ENCODE measurements at places on chromosomes 3 and 15.

DNA sequence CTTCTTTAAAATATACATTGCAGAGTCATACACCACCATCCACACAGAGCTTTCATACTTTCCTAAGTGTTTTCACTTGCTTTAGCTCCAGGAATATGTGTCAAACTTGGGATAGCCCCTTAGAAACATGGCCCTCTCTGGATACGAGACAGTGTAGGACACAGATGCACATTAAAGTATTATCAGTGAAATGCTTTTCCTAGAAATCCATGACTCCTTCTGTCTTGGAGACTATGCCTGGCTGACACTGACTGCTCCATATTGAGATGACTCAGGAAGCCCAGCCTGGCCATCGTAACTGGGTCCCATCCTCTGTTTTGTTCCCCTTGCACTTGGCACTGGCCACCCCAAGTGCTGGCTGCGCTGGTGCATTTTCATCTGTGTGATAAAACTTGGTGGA is 204.8 kb downstream of the PDZRN3 start:
- DNase-seq = no peak

- no peak for DNase-seq
These were observed 80.6 kb downstream of the PCOLCE2 start for GRCh38 chr3:142808103-142808917.

DNA sequence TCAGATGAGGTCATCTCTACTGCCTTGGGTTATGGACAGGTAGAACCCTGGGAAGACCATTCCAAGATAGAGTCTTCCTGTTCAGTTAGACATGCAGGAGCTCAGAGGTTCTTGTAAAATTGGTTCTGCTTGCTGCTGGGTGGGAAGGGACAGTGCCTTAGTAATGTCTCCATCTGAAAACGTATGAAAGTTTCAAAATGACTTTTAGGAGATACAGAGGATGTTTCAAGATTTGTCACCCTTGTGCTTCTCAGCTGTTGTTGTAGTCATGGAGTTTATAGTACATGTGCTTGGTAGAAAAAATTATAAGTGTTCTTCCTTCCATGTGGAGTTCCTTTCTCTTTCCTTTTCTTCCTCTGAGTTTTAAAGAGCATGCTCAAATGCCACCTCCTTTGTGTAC is 885.2 kb upstream of the CFAP20DC start:
- no peak for DNase-seq

GRCh38 chr15:37682304-37682703 is 252.1 kb upstream of the TMCO5A start:
- DNase-seq = no peak

GRCh38 chr3:128321418-128321817 is 145.3 kb downstream of the DNAJB8 start:
- DNase-seq = no peak

GRCh38 chr15:77815015-77815414 is 182.3 kb upstream of the LINGO1 start:
- no peak for DNase-seq

DNA sequence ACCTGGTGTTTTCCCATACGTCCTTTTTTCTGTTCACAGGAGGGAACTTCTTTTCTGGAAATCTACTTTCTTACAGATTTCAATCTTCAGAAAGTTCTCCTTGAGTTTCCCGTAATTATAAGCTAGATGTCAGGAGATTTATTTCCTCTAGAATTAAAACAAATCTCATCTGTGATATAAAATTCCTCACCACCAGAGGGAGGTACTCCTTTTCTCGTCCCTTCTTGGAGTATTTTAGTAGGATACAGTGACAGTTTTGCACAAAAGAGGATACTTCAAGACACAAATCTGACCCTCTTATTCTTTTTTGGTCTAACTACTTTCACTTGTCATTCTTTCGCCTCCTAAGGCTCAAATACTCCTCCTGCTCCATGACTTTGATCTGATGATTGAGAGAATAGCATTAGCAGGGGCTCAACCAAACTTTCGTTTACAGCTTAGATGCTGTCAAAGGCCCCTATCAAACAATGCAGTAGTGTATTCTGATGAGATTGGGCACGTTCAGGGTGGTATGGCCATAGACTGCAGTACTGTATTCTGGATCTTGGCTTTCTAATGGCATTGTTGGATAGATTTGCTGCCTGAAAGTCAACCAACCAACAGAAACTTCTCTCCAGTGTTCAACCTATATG is 38.0 kb downstream of the TMEM41A start:
- DNase-seq = no peak

GRCh38 chr15:62278534-62278933 is 113.4 kb upstream of the C2CD4B start:
- DNase-seq = no peak

- no peak for DNase-seq
These were observed 577 bp downstream of the CHD2 start for GRCh38 chr15:92900731-92901071.

GRCh38 chr3:105747696-105748095 is 121.1 kb downstream of the CBLB start:
- no peak for DNase-seq

Data from activated B cell treated with CpG ODN at 0.5 μM for 24 hours (primary cell).